ENCODE measurements at places on chromosomes 6 and 20.

DNA sequence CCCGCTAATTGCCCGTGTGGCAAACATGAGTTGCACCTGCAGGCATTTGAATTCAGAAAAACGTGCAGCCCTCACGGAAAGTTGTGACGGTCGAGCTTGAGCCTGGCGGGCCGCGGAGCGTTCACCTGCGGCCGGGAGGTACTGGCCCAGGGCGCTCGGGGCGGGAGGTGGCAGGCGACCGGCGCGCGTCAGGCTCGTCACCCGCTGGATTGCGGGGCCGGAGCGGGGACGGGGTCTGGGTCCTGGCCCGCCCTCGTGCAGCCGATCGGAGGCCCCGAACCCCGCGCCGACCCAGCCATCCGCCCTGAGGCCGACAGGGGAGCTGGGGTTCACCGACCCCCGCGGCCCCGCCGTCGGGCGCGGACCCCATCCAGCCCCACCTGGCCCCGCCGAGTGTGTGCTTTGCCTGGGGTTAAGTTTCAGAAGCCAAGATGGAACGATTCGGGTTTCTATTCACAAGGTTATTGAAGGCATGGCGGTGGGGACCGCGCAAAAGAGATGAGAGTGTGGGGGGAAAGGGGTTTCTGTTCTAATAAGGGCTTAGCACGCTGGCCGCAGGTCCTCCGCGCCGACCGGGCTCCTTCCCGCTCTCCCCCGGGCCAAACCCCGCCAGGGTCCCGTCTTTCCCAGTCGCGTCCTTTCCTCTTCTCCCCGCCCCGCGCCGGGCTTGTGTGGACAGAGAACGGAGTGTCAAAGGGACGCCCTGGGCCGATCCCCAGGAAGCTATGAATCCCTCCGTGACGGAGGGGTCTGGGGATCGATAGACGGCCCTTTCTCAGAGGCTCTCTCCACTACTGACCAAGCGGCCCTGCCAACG is 1.6 kb upstream of the HEY2 start:
- DNase-seq = no peak

- no peak for DNase-seq
Measured at GRCh38 chr6:395432-396125, 4.0 kb downstream of the IRF4 start.

DNA sequence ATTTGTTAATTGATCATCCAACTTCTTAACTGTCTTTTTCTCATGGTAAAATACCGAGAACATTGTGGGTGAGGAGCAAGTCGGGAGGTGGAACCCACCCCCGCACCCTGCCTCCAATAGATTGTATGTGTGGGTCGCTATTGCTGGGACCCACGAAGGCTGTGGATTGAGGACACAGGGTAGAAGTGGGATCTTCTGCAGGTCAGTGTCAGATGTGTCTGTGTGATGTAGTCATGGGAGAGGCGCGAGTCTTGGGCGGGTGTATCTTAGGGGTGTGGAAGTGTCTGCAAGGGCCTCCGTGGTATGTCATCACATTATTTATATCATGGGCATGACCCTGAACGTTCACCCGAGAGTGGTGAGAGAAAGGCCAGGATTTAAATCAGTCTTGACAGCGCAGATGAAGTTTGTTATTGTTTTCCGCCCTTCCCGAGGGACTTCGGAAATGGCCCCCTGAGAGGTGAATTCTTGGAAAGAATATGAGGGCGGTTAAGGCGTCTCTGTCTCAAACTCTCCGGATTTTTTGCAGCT is 472 bp upstream of the PAQR8 start:
- DNase-seq = no peak

- DNase-seq = no peak
Measured at GRCh38 chr6:47170617-47170947, 128.4 kb upstream of the ADGRF1 start.

- DNase-seq = no peak
Measured at GRCh38 chr20:2815242-2815900, 584 bp downstream of the C20orf141 start.

- DNase-seq = no peak
Measured at GRCh38 chr6:162344646-162345010, 382.9 kb downstream of the PRKN start.

- no peak for DNase-seq
Measured at GRCh38 chr20:63475209-63475608, 2.8 kb upstream of the KCNQ2 start.

DNA sequence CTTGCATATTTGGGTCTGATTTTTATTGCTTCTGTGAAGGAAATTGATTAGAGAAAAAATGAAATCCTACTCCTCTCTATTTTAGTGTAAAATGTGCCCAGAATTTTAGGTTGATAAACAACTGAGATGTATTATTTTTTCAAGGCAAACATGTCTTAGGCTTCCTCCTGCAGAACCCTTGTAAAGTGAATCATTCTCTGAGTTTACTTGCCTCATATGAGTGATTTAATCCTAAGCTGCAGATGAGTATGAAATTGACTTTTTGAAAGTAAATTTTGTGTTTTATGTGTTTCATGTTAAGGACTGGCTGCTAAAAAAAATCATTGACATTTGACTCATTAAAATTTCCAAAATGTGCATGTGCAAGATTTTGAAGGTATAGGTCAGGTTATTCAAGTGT is 138.5 kb upstream of the PHACTR1 start:
- DNase-seq = no peak

DNA sequence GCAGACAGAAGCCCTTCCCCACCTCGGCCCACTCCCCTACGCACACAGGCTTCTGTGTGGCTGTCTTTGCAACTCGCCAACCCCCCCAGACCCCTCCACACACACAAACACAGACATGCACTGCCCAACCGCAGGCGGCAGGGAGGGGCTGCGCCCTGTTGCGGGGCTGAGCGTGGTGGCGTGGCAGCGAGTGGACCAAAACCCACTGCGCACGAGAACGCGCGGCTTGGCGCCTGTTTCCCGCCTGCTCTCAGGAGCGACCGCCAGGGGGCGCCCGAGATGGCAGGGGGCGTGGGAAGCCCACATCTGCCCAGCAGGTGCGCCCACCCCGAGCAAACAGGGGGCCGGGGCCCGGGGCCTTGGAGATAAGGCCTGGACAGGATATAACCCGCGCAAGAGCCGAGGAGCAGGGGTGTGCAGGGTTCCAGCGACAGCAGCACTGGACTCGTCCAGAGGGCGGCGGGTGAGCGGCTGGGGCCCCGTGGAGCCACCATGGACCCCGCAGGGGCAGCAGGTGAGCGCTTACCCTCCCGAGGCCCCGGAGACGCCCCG is at the start of gene RBPJL:
Gene RBPJL (plus strand): TSS at position 410 of the 552 bp plus-strand sequence. CDS start 83 bp downstream, at position 493.
- DNase-seq = no peak

DNA sequence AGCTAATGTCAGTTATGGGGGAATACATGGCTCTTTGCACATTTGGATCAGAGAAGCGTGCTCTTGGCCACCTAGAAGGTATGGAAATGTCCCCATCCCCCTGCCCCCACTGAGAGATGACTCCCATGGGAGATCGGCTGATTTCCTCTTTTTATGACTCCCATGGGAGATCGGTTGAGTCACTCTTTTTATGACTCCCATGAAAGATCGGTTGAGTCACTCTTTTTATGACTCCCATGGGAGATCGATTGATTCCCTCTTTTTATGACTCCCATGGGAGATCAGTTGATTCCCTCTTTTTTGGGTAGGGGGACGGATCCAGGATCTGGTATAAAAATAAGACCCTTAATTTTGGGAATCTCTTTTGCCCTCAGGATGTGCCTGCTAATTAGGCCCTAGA is 10.3 kb upstream of the TAAR9 start:
- DNase-seq = no peak

DNA sequence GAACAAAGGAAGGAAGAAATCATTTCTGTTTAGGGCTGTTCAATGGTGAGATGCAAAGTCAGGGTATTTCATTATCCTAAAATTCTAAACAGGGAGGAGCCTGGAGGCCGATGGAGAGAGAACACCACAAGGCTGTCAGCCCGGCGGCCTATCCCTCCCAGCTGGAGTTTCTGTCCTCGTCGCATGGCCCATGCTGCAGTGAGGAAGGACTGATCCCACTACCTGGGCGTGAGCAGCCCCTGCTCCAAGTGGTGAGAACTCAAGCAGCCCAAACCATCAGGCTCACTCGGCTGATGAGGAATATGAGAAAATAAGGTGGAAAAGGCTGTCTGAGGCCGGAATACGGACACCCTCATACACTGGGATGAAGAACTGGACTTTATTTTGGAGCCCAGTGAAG is 30.8 kb downstream of the DIDO1 start:
- DNase-seq = no peak

- no peak for DNase-seq
Measured at GRCh38 chr6:2158596-2159271, 86.7 kb downstream of the GMDS start.

DNA sequence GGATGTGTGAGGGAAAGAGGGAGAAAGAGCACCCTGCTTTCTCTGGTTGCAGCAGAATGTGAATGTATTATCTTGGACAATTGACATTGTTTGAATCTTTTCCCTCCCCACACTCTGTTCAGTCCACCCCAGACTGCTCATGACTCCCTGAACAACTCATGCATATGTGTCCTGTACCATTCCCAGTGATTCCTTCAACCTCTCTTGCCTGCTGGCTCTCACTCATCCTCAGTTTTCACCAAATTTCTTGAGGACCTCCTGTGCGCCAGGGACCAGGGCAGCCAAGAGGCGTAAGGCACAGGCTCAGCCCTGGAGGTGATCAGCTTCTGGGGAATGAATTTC is 5.4 kb downstream of the NOX3 start:
- no peak for DNase-seq

- DNase-seq = no peak
Measured at GRCh38 chr20:4455301-4455701, 266.4 kb upstream of the PRND start.

DNA sequence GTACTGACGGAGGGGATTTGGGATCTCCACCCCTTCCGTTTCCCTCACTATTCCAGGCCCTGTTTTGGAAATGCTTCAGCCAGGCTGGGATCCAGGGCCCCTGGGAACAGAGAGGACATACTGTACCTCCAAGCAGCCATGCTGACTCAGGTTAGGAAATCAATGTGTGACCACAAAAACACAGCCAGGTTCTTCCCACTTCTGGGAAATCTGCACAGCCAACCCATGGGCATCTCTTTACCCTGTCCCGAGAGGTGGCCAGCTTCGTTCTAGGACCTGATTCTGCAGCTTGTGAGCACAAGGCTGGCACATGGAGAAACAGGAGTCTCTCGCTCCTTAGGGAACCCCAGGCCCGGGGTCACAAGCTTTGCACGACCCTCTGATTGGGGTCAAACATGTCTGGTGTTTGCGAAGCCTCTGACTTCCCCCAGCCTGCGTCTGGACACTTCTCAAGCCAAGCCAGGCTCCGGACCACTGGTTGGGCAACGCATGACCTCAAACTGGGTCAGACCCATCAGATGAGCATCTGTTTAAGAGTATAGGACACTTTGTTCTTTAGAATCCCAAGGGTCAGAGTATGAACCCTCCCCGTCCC is 8.3 kb upstream of the TTPAL start:
- no peak for DNase-seq

- DNase-seq = no peak
Measured at GRCh38 chr20:20430066-20430465, 62.2 kb downstream of the INSM1 start.

DNA sequence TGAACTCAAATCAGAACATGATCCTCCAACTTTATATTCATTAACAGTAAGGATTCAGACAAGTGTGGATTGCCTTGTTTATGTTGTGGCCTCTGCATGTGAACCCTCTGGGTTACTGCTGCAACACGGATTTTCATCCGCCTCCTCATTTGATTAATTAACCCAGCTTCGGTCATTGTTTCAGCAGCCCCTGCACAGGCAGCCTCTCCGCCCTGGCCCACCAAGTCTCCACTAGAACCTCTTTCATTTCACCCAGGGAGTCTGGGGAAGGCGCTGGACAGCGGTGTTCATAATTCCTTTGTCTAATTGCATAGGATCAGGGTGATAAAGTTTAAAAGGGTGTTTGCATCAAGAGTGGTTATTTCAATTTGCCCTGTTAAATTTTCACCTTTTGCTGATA is 15.7 kb downstream of the NKX2-2 start:
- DNase-seq = no peak

DNA sequence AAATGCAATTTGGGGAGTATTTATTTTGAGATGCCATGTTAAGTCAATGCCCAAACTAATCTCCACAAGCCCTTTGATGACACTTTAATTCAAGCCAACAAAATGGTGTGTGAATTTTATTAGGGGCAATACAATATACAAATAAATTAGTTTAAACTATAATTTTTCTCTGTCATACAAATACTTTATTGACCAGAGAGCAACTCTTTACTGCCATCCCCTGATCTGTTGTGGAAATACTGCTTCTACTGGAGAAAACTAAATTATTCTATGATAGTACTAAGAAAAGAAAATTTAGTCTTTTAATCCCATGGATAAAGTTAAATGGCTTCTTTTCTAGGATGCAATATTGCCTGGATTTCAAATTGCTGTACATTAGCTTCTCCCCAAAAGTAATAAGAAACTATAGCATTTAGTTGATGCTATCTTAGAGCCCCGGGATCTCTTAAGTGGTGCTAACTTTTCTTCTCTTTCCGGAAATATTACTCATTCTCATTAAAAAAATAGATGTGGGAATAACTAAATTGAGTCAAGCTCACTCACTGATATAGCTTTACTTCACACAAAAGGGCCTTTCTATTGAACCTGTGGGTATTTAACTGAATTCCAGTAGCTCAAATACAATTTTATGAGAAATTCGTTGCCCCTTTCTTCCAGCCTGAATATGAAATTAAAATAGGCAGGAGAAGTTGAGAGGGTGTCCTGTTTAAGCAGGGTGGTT is 49.2 kb downstream of the SMPDL3A start:
- DNase-seq = no peak

DNA sequence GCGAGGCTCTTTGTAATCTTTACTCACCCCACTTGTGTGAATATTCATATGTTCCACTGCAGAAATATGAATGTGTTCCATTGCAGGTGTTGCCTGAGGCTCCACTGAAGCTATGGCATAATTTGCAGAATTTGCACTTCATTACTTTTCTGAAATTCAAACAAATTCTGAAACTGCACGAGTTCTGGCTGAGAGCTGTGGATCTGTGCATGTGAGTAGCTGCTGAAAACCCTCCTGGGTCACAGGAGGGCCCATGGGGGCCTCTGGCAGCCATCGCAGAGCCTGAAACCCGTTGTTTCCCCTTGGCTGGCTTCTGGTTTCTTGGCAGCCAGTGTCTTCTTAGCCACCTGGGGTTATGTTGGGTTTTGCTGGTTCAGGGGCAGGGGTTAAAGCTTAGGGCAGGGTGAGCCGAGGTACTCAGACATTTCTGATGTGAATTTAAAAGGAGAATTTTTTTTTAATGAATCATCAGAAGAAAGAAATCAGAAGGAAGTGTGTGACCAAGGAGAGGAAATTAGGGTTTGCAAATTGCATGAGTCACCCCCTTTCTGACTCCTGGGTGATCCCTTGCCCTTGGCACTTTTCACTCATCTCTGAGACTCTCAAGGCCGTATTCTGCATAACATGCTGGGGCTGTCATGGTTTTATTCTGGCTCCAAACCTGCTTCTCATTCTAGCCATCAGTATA is 40.6 kb downstream of the TOX2 start:
- DNase-seq = peak; percentile 30

DNA sequence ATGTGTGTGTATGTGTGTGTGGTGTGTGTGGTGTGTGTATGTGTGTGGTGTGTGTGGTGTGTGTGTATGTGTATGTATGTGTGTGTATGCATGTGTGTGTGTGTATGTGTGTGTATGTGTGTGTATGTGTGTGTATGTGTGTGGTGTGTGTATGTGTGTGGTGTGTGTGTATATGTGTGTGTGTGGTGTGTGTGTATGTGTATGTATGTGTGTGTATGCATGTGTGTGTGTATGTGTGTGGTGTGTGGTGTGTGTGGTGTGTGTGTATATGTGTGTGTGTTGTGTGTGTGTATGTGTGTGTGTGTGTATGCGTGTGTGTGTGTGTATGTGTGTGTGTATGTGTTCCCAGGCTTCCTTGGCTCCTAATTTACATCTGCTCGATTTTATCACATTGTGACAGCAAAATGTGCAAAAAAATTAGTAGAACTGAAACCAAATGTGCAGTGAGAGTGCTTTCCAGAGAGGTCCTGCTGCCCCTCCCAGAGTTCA is 234.5 kb downstream of the BMP7 start:
- DNase-seq = no peak

Data from stimulated activated CD8-positive, alpha-beta memory T cell treated with anti-CD3 and anti-CD28 coated beads, Interleukin-15, amount 100 ng/mL, for 4 hours (primary cell).